Stimulated activated CD4-positive, alpha-beta T cell treated with anti-CD3 and anti-CD28 coated beads, TNF-alpha, amount 100 ng/mL, for 4 hours (primary cell): ENCODE measurements at places on chromosomes 12 and 14.

DNA sequence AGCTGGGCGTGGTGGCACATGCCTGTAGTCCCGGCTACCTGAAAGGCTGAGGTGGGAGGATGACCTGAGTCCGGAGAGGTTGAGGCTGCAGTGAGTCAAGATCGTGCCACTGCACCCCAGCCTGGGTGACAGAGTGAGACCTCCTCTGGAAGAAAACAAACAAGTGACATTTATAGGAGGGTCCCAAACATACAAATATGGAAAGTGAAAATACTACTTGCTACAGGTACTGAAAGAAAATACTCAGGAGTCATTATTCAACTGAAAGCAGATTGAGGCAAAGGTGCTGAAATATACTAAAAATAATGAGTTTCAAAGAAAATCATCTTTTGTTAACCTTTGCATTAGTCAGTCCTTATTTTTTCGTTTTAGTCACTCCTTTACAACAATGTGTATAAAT is 53.5 kb downstream of the ETV6 start:
- DNase-seq, result no peak

DNA sequence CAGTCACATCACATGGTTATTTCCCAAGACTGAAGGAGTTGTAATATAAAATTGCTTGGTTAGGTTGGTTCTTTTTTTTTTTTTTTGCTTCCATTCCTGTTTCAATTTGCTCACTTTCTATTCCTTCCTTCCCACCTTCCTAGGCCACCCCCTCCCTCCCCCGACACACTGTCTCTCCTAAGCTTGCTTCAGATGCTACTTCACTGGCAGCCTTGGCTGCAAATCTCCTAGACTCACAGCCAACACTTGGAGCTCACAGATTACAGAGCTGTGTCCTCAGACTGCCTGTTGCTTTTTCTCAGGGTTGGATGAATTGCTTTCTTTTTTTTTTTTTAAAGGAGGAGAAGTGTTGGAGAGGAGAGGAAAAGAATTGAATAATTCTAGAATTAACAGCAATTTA is 77.3 kb upstream of the GRIN2B start:
- DNase-seq, result no peak

GRCh38 chr12:25115677-25116076 is 79.3 kb downstream of the DNAI7 start:
- DNase-seq, result no peak

DNA sequence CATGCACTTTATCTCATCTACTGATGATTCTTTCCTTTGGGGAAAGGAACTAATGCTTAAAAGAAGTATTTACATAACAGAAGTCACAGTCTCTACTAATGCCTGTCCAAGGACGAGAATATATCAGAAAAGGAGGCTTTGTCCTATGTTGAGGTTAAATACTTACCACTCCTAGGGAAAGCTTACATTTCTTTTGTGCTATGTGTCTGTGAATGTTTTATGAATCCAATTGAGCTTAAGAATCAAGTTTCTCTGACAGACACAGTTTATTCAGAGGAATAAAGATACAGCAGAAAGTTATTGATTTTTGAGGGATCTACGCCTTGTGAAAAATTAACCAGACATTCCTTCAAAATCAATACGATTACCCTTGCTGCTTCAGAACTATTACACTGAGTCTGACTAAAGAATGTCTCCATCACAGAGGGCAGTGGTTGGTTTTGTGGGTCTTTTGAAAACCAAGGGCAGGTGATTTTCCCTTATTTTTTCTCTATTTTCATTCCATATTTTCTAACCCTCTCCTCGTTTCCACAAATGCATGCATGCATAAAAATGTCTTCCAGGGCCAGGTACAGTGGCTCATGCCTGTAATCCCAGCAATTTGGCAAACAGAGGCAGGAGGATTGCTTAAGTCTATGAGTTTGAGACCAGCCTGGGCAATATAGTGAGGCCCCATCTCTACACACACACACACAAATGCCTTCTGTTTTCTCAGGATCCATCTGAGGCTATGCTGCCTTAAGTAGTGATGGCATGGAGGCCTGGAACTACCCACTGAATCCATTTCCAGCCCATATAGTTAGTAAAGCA is 1095.1 kb downstream of the GALC start:
- DNase-seq, result no peak

DNA sequence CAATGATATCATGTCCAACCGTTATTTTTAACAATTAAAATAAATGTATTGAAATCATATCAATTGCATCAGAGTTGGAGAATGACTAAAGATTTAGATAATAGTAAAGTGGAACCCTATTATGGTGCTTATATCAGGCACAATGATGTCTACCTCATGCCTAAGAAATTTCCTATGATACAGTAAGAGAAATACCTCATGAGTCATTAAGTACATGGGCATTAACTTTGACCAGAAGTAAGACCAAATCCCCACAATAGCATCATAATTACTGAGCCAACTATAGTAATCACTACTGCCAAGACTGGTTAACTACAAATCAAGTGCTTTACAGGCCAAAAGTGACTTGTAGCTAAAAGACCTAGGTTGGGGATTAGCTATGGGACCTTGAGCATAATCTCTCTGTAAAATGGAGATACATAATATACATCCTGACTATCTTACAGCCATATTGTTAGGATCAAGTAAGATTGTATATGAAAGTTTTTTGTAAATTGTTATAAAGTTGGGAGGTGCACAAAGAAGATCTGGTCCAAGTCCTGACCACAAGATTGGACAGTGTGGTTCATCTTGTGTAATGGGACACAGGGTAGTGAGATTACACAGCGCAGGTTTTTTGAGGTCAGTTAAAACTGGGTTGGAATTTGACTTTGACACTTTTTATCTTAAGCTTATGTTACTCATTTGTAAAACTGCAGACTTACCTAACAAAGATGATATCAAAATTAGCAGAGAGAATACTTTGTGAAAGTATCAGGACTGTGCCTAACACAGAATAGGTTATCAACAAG is 60.5 kb downstream of the ERGIC2 start:
- no peak for DNase-seq

DNA sequence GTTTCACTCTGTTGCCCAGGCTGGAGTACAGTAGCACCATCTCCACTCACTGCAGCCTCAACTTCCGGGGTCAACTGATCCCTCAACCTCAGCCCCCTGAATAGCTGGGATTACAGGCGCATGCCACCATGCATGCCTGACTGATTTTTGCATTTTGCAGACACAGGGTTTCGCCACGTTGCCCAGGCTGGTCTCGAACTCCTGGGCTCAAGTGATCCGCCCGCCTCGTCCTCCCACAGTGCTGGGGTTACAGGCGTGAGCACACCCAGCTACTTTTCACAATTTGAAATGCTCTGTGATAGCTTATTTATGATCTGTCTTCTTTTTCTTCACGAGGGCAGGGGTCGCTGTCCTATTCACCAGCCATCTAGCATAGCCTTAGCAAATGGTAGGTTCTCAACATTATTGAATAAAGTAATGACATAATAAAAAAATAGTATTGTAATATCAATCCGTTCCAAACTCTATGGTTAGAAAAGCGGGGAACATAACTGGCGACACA is 477 bp upstream of the DDX47 start:
- DNase-seq, result no peak

- no peak for DNase-seq
Measured at GRCh38 chr12:5171701-5172100, 128.0 kb downstream of the KCNA5 start.

GRCh38 chr14:74085047-74085637 is 386 bp downstream of the LIN52 start:
- DNase-seq, result no peak

DNA sequence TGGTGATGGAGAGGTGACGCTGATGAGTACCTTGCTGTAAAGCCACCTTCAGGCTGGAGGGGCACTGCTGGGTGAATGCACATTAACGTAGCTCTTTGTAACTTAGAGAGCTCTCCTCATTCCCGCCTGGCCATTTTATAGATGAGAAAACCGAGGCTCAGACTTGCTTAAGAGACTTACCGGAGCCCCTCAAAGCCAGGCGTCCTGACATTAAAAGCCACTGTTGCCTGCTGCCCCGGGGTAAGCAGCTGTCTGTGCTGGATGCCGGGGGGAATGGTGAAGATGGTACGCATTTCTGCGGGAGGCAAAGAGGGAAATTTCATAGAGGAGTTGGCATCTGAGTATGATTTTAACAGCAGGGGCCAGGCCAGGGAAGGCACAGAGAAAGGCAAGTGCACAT is 49.6 kb upstream of the VRK1 start:
- no peak for DNase-seq

- no peak for DNase-seq
Measured at GRCh38 chr12:122837306-122838265, 2.3 kb downstream of the HIP1R start.

GRCh38 chr14:58297412-58297761 is 968 bp upstream of the ARID4A start:
- no peak for DNase-seq

DNA sequence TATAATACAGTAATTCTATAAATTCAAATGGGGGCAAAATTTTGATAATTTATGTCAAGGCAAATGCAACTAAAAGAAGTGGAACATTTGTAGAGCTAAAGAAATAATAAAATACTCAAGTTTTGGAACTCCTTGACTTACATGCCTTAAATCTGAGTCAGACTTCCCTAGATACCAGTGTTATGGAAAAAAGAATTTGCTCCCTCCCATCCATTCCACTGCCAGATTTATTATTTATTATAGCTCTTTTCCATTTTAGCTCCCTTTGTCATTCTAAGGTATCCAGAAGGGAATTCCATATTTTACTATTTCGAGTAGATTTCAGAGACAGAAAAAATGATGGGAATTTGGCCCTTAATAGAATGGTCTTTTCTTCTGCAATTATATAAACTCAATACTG is 44.0 kb downstream of the RHOJ start:
- DNase-seq, result no peak

DNA sequence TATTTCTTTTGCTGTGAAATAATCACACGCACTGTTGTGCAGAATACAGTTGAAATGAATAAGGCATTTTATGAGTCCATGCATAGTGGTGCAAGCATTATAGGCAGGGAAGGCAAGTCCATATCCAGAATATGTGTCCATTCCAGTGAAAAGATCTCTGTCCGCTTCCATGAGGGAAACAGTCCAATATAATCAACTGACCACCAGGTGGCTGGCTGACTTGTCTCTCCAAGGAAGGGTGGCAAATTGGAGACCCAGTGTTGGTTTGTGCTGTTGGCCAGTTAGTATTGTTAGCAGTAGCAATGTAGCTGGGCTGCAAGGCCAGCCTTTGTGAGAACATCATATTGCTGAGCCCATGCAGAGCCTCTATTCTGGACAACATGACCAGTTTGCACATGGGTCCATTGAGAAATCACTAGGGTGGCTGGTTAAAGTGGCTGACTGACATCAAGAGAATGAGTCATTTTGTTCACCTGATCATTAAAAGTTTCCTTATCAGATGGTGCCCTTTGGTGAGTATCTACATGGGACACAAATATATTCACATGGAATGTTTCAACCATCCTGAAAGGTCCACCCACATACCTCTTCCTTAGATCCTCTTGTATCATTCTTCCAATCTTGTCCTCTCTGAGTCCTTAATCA is 17.3 kb upstream of the YAF2 start:
- DNase-seq, result no peak

GRCh38 chr12:51814311-51815088 is 34.0 kb downstream of the FIGNL2 start:
- peak; percentile 58 for DNase-seq

DNA sequence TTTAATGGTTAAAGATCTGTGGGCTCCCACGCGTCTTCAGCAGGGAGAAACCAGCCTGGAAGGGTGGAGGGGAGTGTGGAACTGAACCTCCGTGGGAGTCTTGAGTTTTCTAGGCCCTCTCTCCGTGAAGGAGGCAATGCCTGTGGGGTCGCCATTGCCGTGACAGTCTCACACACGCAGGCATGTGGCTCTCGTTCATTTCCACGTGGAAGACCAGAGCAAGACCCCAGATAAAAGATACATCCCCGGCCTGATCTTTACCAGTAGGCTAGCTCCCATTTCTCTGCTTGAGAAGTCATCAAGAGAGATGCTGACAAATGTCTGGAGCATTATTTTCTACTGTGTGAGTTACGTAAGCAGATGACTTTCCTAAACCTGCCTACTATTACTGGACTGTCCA is 491.7 kb upstream of the LMO3 start:
- DNase-seq, result no peak

- no peak for DNase-seq
Measured at GRCh38 chr12:43255522-43256111, 296.4 kb downstream of the ADAMTS20 start.

DNA sequence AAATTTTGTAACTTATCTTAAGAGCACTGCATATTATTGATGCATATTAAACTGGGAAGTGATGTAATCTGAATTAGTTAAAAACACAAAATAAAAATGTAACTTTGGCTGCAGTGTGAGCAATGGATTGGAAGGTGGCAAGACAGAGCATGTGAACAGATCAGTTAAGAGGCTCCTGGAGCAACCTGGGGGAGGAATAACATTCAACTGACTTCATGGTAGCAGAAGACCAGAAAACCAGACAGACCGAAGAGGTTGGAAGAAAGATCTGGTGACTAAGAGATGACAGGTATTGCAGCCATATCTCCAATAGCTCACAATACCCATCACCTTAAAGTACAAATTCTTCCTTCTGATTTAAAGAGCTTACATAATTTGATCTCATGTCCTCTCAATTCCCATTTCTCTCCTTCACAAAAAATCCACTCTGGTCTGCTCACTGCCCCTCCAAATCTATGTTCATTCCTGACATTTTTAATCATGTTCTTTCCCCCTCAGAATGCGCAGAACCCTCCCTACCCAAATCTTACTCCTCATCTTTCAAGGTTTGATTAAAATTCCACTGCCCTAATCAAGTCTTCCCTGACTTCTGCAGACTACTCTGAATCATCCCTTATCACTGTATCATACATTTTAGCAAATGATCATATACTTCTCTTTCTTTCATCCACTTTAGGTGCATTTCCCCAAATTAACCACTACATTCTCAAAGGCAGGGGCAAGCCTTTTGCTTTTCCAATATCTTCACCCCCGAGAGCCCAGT is 51.5 kb downstream of the DUSP16 start:
- DNase-seq, result no peak

GRCh38 chr12:92216092-92216491 is 70.4 kb upstream of the BTG1 start:
- no peak for DNase-seq

GRCh38 chr14:99792210-99792535 is 1.0 kb upstream of the EML1 start:
- DNase-seq, result no peak

DNA sequence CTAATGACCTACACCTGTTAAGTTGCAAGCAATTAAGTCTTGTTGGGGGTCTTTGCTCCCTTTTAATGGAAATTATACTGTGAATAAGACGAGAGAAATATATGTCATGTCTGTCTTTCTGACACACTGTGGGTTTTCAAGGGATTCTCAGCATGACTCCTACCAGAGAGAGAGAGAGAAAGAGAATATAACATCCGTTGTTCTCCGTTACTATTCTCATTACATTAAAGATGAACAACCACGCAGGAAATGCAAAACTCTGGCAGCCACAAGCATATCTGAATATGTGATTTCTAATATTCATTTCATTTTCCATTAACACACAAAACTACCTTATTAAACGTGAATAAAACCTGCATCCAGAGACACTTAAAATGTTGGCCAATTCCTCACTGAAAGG is 67.3 kb upstream of the EGLN3 start:
- no peak for DNase-seq
